Activated CD8-positive, alpha-beta memory T cell treated with anti-CD3 and anti-CD28 coated beads, Interleukin-2, amount 10 ng/mL, durations not matched to agents 7 days and 5 days (primary cell): ENCODE measurements at places on chromosomes 12 and 14. TPM values are rescaled to one million over a fixed set of nuclear protein-coding genes. Genes with fewer than 3 reads are reported as not detected.

The PPP1R12A gene
- 108 TPM for total RNA-seq

- no peaks in the 10 kb centered on the region for H3K36me3 ChIP-seq
- H3K27ac ChIP-seq = no peak overlapping the region
- H3K4me1 ChIP-seq = peaks cover 5% of the 10 kb centered on the region
- H3K4me3 ChIP-seq = peak overlapping the region; percentile 39
Observed at GRCh38 chr12:96985515-96986362, 78.7 kb downstream of the NEDD1 start.

- H3K36me3 ChIP-seq = no peaks in the 10 kb centered on the region
- H3K4me3 ChIP-seq = no peak overlapping the region
- peaks cover 8% of the 10 kb centered on the region for H3K4me1 ChIP-seq
- DNase-seq = no peak
- peaks cover 10% of the 10 kb centered on the region for H3K27me3 ChIP-seq
Observed at GRCh38 chr12:55687746-55688145, 20.0 kb downstream of the ITGA7 start.

The KRT72 gene
- total RNA-seq = not detected

DNA sequence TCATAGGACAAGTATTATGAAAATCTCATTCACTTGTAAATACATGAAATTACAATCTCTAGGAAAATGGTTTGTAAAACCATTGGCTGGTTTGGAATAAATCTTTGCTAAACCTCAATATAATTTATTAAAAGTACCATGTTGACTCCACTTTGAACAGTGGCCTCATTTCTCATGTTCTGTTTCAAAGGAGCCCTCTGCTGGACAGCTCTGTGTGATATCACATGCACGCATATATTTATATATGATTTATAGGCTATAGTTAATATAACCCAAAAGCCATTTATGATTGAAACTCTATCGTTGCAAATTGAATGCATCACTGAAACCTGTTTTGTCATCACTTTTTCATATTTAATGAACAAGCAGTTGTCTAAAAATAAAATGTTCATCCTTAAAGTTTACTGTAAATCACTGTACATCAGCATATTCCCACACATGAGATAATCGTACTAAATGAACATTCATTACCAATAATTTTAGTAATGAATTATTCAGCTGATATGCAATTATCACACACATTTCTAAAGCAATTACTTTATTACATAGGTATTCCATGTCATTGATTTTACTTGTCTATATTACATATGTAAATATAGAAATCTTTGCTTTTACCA is 493.8 kb downstream of the NPAS3 start:
- no peaks in the 10 kb centered on the region for H3K27me3 ChIP-seq
- H3K4me1 ChIP-seq = peaks cover 9% of the 10 kb centered on the region
- no peak overlapping the region for H3K27ac ChIP-seq
